ENCODE measurements at places on chromosomes 11 and 22.

DNA sequence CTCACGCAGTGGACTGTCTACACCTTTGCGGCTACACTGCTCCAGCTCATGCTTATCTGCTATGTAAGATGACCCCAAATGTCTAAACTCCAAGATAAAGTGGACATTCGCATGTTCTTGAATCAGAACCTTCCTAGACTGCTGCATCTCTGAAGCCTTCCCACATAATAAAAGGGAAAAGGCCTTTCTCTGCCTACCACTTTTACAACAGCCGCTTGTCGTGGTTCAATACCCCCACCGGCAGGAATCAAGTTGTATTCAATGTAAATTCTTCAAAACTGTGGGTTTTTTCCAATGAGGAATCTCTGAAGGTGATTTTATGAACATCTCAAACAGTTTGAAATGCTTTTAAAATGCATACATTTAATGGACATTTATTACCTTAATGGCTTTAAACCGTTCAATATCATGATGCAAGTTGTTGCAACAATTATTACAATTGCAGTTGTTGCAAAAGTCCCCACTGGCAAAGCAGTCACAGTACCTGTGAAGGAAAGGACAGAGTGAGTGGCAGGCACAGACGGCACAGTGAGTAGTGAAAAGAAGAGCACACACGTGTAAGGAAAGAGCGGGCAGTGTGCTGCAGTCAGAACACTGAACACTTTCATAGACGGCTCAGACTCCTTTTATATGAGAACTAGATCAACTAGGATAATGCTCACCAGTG is 31.2 kb downstream of the GAL start:
- no peak for DNase-seq

DNA sequence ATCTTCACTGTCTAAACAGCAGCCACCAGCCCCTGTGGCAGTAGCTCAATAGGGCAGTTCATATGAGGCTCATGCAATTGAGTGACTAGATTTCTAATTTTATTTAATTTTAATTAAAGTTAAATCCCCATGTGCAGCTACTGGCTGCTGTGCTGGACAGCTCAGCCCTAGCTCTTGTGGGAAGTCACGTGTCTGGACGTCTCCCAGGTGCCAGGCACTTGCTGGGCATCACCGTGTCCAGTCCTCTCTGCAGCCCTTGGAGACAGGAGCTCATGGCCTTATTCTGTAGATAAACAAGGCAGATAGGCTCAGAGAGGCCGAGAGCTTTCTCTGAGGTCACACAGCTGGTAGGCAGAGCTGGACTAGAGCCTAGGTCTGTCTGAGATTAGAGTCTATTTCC is 95.0 kb downstream of the ARHGAP8 start:
- DNase-seq = no peak

- DNase-seq = no peak
Measured at GRCh38 chr22:26264162-26264561, 94.9 kb downstream of the SEZ6L start.

- DNase-seq = no peak
Measured at GRCh38 chr11:129210831-129211181, 18.7 kb upstream of the ARHGAP32 start.

DNA sequence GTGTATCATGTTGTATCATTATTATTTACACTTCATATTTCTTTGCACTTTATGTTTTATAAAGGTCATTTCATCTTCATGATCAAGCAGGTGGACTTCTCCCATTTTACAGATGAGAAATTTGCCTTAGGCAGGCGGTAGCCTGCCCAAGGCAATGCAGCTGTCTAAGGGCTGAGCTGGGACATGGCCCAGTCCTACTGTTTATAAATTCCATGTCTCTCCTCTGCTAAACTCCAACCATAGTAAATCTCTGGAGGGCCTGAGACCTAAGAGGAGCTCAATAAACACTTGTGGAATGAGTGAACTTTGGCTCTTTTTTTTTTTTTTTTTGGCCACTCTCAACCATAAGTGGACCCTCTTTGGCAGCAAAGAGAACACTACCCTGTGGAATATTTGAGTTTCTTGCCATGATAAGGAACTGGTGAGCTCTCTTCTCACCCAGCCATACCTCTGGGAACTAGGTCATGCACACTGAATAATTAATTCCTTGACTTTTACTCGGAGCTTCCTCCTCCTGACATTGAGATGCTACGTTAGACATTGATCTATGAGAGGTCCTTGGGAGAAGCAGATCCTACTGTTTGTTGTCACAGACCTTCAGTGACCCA is 29.9 kb downstream of the MICAL2 start:
- no peak for DNase-seq

GRCh38 chr11:75338516-75339208 is 12.8 kb downstream of the ARRB1 start:
- DNase-seq = no peak

DNA sequence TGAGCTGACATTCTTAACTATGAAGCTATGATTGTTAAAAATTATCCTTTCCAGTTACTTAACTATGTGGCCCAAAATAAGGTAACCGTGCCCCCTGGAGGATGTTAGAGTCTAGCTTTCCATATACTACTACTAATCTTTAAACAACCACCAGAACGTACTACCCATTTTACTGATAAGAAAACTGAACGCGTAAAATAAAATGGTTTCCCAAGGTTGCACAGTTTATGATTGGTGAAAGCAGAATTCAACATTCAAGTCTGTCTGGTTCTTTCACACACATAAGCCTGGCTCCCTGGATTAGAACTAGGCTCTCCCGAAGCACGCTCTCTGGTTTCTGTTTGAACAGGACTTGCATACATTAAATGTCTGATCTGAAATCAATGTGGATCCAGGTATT is 437.8 kb upstream of the CCDC90B start:
- no peak for DNase-seq

- DNase-seq = no peak
Measured at GRCh38 chr22:27692243-27692642, 109.3 kb downstream of the MN1 start.

- DNase-seq = no peak
Measured at GRCh38 chr11:59206635-59207034, 6.1 kb downstream of the MPEG1 start.

GRCh38 chr11:118180300-118180703 is 3.9 kb upstream of the SCN2B start:
- no peak for DNase-seq

DNA sequence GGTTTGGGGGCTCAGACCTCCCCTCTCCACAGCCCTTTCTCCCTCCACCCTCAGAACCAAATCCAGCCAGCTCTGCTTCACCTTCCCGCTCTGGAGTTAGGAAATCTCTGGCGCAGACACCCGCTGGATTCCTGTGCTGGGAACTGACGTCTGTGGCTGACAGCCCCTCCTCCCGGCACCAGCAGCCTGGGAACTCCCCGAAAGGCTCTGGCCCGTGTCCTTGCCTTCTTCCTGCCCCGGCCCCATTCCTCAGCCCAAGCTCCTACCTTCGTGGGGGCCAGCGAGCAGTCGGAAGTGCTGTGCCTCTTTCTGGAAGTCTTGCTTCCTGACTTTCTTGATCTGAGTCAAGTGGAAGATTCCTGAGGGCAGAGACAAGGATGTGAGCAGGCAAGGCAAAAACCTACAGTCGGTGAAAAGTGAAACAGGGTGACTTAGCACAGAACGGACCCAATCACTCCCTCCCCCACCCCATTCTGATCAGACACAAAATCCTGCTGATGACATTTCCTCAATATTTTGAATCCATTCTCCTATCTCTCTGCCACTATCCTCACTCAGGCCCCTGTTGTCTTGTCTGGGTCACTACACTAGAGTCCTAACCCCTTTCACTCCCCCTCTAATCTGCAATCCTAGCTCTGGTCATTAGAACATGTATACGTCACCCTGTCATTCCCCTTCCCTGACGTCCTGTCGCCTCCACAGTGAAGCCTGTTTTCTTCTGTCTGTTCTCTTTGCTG is 34.1 kb downstream of the CHRDL2 start:
- DNase-seq = no peak

- no peak for DNase-seq
Measured at GRCh38 chr11:77968337-77968736, 26.1 kb downstream of the INTS4 start.

GRCh38 chr22:49026494-49027367 is 800.9 kb downstream of the BRD1 start:
- no peak for DNase-seq

DNA sequence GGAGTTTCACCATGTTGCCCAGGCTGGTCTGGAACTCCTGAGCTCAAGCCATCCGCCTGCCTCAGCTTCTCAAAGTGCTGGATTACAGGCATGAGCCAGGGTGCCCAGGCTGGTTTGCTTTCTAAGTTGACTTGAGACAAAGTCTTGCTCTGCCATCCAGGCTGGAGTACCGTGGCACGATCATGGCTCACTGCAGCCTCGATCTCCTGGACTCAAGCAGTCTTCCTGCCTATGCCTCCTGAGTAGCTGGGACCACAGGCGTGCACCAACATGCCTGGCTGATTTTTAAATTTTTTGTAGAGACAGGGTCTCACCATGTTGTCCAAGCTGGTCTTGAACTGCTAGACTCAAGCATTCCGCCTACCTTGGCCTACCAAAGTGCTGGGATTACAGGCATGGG is 31.0 kb downstream of the SNU13 start:
- no peak for DNase-seq

DNA sequence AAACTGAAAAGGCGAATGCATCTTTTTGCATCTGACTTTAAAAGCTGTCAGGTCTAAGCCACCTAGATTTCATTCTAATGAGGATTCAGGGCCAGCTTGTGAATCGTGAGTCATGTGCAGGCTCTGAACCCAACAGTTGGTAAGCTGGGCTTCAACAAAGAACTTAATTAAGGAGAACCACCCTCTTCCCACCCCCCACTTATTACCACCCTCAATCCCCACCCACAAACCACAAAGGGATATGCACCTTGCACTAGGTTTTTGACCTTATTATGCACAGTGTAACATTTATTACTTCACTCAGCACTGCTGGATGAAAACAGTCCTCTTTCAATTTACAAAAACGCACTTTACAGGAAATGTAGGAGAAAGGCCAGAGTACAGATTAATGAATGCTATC is 94.1 kb upstream of the LIN7C start:
- DNase-seq = no peak

DNA sequence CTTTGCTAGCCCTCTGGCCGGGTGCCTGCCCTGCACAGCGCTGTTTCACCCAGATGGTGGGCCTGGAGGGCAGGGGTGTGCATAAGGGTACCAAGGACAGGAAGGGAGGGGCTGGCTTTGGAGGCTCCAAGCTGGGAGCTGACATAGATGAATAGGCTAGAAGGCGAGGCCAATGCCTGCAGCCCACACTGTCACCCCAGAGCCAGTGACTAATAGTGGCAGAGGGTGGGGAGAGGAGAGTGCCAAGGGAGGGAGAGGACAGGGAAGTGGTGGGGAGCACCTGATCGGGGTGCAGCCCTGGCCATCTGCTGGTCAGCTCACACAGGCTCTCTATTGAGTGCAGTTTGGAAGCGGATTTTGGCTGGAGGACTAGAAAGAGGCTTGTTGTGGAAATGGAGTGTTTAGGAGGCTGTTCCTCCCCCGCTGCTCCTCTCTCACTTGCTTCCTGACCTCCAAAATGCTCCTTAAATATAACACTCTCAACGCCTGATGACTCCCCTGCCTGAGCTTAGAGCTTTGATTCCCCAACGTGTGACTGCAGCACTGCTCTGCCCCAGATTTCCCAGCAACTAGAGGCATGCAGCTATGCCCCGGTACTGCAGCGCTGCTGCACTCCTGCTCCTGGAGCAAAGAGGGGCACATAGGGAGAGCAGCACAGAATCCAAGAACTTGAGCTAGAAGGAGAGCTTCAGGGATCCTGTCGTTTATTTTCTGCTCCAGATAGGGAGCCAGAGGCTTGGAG is 89.2 kb downstream of the GRAMD1B start:
- no peak for DNase-seq

DNA sequence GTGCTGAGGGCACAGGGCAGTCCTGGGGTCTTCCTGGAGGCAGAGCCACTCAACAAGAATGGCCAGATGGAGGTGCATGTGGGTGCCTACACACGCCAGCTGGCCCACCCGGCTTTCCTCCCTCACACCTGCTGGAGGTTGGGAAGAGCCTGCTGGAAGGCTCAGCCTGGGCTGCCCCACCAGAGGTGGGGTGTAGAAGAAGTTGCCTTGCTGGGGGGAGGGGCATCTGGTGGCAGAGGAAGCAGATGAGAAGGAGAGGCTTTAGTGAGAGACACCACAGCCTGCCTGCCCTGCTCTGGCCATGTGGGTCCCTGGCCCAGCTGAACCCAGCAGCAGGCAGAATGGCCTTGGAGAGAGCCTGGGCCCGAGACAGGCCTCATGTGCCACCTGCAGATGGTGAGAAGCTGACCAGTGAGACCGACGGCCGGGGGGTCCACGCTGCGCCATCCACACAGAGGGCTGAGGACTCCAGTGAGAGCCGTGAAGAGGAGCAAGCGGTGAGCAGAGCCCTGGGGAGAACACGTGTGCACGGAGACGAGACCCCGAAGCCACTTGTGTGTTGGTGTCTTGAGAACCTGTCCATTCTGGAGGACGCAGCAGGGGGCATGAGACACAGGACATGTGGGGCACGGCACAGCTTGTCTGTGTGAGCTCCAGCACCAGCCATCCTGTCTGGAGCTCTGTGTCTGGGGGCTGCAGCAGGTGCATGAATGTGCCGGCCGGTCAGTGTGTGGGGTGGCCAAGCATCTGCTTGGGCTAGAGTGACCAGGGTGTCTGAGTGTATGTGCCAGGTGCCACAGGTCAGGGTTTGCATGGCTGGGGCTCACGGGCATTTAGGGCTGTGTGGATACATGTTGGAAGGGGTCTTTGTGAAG is 2.7 kb downstream of the B4GALNT4 start:
- no peak for DNase-seq

DNA sequence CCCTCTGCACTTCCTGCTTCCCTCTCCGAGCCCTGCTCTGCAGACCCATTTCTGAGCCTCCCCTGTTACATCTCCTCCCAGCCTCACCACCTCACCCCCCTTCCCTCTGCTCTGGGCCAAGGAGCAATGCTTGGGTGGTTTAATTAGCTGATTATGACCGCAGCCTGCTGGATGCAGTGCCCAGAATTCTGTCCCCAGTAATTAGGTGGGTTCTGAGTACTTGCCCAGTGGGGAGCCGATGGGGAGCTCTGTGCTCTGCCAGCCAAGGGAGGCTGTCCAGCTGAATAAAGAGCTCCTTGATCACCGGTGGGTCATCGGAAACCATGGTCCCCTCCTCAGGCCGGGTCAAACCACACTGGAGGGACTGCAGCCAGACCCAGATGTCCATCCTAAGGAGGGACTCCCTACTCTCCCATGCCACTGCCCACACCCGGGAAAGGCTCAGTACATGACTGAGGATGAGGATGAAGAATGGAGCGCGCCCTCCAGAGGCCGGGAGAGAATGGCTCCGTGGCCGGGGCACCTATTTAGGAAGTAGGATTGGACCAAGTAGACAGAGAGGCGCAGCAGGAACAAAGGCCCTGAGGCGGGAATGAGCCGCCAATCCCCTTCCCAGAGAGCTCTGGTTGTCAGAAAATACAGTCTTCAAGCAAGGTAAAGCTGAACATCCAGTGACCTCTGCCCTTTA is 9.1 kb downstream of the ARRB1 start:
- no peak for DNase-seq
